Activated T-helper 1 cell treated with anti-CD3 and anti-CD28 coated beads, Interleukin-2, amount 50 U/mL, for 16 hours (primary cell): ENCODE measurements at places on chromosomes 7 and 10.

GRCh38 chr7:105896407-105896911 lies 20.1 kb upstream of the ATXN7L1 start:
- DNase-seq = no peak

- DNase-seq = no peak
Observed at GRCh38 chr7:144606261-144606660, 202.8 kb upstream of the NOBOX start.

- DNase-seq = peak; percentile 13
Observed at GRCh38 chr10:12241810-12242529, 46.0 kb downstream of the CDC123 start.

GRCh38 chr10:92573798-92574547 lies at the start of gene IDE:
IDE (minus strand) TSS chr10:92574093; CDS start chr10:92574019, 74 bp downstream.
- peak; percentile 75 for DNase-seq

DNA sequence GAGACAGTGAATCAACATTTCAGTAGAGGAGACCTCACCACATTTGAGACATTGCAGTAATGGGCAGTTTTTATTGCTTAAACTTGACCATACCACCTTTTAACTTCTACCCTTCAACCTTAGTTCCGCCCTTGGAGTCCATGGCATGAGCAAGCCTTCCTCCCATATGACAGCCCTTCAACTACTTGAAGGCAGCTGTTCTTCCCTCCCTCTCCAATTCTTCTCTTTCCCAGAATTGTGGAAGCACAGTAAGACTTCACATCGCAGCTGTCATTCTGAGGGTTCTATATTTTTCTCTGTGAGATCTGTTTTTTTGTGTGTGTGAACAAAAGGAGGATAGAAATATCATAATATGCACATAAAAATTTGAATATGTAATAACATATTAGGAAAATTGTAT lies 2.2 kb upstream of the TSPAN12 start:
- DNase-seq = no peak

DNA sequence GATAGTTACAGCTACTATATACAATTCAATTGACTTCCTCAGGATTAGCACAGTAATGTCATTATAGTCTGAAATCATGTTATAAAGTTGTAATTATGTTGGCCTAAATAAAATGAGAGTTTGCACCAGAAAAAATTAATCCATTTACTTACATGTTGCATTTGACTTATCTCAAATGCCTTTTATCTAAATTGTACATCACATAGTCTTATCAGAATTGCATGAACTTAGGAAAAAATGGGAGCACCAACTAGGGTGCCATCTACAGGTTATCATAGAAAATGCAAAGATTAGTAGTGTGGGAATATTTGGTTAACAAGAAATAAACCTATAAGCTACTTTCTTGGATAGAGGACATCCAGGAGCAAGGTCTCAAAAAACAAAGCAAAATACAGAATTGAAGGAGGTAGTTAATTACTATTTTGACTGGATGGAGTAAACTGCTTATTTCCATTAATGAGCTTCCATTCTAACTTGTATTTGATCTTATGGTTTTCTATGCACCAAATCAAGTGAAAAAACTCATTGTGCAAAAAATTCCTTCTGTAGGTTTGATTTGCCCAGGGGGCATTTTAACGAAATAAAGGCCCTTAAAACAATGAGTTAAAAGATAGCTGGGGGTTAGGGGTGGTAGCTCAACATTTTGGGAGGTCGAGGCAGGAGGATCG lies 60.0 kb upstream of the ORC5 start:
- no peak for DNase-seq

- DNase-seq = no peak
Observed at GRCh38 chr10:22491480-22491879, 146.2 kb downstream of the SPAG6 start.

DNA sequence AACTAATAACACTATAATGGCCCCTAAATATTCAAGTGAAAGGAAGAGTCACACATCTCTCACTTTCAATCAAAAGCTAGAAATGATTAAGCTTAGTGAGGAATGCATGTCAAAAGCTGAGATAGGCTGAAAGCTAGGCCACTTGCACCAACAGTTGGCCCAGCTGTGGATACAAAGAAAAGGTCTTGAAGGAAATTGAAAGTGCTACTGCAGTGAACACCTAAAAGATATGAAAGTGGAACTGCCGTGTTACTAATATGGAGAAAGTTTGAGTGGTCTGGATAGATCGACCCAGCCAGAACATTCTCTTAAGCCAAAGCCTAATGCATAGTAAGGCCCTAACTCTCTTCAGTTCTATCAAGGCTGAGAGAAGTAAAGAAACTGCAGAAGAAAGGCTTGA lies 12.1 kb upstream of the SNX13 start:
- no peak for DNase-seq

DNA sequence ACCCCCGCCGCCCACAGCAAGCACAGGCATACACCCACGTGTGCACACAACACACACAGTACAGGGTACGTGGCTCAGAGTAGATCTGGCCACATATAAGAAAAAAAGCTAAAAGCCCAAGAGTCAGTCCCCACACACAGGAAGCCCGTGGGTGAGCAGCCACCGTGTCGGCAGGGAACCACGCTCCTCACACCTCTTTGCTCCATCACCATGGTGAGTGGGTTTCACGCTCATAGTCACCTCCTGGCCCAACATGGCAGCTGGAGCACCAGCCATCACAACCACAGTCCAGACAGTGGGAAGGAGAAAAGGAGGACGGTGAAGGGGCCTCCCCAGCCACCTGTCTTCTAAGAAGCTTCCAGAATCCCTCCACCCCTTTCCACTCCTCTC lies 76.0 kb upstream of the PDGFA start:
- no peak for DNase-seq

DNA sequence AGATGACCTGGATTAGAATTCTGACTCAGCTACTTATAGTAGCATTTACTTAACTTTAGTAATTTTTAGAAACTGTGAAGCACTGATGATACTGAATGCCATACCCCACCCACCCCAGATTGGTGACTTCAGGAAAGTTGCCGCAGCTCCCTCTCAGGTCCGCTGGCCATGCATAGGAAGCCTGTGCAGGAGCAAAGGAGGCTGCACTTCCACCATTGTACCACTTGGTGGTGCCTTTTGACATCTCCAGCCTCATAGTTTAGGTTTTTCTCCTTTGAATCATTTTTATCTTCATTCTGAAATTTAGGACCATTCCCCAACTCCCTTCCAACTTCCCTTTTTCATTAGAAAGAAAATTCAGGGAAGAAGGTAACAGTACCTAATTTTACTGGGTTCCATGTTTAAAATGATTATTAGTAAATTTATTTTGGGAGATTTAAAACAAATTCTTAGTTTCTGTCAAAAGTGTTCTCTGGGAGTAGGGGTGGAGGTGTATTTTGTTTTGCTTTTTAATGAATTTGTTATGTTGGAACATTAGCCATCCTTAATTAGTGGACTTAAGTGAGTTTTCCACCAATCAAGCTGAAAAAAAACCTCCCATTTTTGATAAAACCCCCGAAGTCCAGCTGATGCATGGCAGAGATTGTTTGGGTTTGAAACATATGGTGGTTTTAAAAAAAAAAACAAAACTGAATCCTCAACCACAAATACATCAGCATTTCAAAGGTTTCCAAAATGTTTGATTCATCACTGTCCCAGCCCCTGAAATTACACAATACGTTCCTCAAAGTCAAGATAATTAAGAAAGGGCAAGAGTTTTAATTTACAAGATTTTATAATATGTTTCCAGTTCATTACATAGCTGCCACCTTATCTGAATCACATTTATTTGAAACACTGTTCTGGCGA lies 109.6 kb downstream of the WNT2 start:
- no peak for DNase-seq

DNA sequence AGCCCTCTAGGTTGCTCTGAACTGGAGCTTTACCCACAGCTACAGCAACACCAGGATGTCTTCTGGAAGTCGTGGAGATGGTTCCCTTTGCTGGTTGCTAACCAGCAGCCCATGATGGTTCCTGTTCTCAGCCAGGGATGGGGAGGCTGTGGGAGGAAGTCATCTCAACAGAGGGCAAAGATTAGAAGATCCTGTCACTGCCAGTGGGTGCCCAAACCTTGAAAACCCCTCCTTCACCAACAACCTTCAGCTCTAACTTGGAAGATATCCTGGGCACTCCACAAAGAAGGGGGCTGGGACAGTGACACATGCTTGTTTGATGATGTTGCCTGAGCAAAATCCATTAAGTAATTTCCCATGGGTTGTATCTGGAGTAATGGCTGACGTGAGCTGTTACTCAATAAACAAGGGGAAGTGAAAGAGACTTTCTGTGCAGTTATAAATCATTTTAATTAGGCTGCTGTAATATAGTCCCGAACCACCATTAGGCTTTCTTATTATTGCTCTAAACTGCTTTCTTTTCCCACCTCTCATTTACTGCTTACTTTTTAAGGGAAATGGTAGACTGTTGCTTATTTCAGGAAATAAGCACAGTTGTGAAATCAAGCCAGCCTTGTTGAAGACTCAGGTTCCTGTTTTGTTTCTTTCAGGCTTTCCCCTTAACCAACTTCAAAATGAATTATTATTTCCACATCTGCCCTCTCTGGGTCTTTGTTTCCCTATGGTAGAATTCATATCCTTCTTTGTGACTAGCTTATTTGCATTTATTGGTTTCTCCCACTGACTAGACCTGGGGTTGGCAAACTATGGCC lies 124.8 kb downstream of the PPP1R17 start:
- no peak for DNase-seq

- no peak for DNase-seq
Observed at GRCh38 chr7:69873512-69873911, 275.2 kb downstream of the AUTS2 start.

DNA sequence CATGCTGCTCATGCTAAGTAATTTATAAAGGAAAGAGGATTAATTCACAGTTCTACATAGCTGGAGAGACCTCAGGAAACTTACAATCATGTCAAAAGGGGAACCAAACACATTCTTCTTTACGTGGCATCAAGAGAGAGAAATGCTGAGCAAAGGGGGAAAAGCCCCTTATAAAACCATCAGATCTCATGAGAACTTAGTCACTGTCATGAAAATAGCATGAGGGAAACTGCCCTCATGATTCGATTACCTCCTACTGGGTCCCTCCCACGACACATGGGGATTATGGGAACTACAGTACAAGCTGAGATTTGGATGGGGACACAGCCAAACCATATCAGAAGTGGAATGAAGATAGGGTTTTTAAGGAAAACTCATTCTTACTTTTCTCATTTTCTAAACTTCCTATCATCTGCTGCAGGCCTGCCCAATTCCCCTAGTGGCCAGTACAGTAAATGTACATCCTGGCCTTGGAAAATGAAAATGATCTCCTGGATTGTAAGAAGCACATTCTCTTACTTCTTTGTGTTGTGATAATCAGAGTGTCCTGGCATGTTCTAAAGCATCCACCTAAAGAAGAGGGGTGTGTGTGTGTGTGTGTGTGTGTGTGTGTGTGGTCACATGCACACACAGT lies 421.5 kb downstream of the LRMDA start:
- DNase-seq = no peak

GRCh38 chr7:2199956-2200583 lies 32.7 kb downstream of the MAD1L1 start:
- DNase-seq = no peak

DNA sequence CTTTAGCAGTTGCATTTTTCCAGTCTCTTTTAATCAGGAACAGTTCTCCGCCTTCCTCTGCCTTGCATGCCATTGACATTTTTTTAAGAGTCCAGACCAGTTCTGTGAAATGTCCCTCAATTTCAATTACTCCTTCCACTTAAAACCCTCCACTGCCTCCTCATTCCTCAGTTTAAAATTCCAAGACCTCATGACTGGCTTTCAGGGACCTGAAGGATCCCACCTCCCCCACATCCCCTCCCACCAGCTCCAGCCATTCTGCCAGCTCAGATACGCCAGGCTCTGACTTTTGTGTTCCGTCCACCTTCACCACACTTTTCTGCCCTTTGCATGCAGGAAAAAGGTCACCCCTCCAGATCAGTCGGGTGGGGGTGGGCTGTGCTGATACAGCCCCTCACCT lies 8.7 kb downstream of the TNRC18 start:
- DNase-seq = no peak
